ENCODE measurements at places on chromosomes 16 and 17. TPM values are rescaled to one million over a fixed set of nuclear protein-coding genes. Genes with fewer than 3 reads are reported as not detected.

The DHRS7B gene
- total RNA-seq: 14.0 TPM

The SGCA gene
- total RNA-seq: 2.1 TPM

The BCAR1 gene
- 55.5 TPM for total RNA-seq

The KRTAP9-8 gene
- total RNA-seq: not detected

The ADAP2 gene
- 0.60 TPM for total RNA-seq

The NOS2 gene
- not detected for total RNA-seq

The CIBAR2 gene
- total RNA-seq: not detected

The FBXW10 gene
- total RNA-seq: under 0.01 TPM

The SALL1 gene
- 0.09 TPM for total RNA-seq

The SHISA9 gene
- under 0.01 TPM for total RNA-seq

The PYY gene
- not detected for total RNA-seq
